ENCODE measurements at places on chromosomes 3 and 15.

DNA sequence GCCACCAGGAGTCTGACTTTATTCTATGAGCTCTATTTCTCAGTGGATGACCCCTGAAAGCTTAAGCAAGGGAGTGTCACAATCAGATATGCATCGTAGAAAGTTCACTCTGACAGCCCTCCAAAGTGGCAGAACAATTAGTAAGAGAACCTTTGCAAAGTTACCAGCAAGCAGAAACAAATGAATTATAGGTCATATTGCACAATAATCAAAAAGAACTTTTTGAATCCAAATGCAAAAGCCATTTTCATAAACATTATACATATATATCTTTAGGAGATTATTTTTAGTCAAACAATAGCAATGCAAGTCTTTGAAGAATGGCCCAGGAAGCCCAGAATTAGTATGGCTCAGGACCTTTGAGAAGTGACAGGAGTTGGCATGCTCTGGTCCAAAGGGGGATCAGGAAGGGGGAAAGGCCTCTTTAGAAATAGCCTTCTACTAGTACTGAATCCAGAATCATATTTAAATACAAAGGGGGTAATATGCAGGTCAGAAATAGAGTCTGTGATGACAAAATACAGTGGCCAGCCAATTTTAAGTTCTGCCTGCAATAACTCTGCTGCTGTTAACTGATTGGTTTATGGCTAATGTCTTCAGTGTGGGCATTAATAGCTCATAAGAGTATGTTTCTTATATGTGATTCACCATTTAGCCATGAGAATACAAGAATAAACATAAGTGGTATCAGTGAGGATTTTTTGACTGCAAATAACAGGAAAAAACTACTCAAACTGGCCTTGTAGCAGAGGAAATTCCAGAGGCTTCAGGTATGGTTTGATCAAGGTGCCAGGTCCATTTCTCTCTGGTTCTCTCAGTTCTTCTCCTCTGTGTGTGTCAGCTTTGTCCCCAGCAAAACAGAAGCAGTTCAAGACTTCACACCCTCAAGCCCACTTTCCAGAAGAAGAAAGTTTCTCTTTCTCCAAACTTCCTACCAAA, 17.0 kb upstream of the ITGB5 start:
- DNase-seq = no peak

GRCh38 chr15:74041777-74042435, 40.4 kb downstream of the GOLGA6A start:
- DNase-seq = no peak

GRCh38 chr3:135249186-135249585, 454.1 kb downstream of the EPHB1 start:
- DNase-seq = no peak

GRCh38 chr3:131883711-131884407, 151.0 kb downstream of the CPNE4 start:
- DNase-seq = no peak
